ENCODE measurements at places on chromosomes 11 and 22.

- DNase-seq: no peak
Measured at GRCh38 chr11:8928205-8928604, 4.5 kb downstream of the C11orf16 start.

DNA sequence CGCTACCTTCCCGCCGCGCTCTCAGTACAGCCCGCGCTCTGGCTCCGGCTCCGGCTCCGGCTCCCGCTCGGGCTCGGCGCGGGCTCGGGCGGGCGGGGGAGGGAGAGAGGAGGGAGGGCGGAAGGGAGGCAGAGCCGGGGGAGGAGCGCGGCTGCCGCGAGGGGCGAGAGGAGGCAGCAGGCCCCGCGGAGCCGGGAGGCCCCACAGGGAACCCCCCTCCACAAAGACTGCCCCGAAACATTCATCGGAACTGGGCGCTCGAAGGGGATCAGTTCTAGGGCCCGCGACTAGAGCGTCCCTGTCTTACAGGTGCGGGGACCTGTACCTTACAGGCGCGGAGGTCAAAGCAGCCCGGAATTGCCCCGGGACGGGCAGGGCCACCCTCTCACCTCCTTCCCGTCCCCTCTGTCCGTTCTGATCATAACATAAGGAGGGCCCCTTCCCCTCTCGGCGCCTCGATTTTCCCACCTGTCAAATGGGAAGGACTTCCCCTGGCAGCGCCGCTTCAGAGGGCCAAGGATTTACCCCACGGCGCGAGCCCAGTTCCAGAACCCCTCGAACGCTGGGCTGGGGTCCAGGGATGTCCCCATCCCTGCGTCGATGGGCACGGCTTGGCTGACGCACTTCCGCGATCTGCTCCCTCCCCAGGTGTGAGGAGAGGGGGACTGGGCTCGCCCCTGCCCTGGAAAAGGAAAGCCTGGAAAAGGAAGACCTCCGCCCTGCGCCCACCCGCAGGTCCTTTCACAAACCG, at the start of gene SHISA8:
Gene SHISA8, minus strand, starts transcription at position 40 of the 751 bp plus-strand sequence. CDS start 407 bp downstream, outside the sequence.
- no peak for DNase-seq

DNA sequence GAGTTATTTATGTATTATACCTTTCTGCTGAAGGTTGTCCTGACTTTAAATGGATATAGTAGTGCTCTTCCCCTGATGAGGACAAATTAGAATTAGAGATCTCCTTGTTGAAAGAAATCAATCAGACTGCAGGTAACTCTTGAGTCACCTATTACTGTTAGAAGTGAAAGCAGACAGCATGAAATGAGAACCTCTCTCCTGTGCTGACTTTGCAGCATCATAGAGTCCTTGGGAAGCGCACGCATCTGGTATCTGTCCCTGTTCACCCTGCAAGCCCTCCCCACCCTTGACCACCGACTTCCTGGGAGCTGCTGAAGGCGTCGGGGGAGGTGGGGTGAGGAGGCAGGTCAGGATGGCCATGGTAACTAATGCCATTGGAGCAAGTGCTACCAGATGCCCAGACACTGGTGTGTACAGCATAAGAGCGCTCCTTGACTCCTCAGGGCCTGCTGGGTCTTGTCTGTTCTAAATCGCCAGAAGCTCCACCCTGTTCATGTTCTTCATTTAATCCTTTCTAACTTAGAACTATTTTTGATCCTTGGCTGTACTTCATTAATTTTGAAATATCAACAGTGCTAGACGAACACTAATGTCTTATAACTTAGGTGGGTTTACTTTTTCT, 143.9 kb downstream of the WNT7B start:
- no peak for DNase-seq

DNA sequence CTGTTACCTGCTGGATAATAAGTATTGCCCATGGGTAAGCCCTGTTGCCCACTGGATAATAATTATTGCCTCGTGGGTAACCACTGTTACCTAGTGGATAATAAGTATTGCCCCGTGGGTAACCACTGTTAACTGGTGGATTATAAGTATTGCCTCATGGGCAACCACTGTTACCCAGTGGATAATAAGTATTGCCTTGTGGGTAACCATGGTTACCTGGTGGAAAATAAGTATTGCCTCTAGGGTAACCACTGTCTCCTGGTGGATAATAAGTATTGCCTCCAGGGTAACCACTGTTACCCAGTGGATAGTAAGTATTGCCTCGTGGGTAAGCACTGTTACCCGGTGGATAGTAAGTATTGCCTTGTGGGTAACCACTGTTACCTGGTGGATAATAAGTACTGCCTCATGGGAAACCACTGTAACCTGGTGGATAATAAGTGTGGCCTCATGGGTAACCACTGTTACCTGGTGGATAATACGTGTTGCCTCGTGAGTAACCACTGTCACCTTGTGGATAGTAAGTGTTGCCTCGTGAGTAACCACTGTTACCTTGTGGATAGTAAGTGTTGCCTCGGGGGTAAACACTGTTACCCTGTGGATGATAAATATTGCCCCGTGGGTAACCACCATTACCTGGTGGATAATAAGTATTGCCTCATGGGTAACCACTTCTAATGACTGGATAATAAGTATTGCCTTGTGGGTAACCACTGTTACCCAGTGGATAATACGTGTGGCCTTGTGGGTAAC, 29.0 kb upstream of the NXPE4 start:
- DNase-seq: no peak

DNA sequence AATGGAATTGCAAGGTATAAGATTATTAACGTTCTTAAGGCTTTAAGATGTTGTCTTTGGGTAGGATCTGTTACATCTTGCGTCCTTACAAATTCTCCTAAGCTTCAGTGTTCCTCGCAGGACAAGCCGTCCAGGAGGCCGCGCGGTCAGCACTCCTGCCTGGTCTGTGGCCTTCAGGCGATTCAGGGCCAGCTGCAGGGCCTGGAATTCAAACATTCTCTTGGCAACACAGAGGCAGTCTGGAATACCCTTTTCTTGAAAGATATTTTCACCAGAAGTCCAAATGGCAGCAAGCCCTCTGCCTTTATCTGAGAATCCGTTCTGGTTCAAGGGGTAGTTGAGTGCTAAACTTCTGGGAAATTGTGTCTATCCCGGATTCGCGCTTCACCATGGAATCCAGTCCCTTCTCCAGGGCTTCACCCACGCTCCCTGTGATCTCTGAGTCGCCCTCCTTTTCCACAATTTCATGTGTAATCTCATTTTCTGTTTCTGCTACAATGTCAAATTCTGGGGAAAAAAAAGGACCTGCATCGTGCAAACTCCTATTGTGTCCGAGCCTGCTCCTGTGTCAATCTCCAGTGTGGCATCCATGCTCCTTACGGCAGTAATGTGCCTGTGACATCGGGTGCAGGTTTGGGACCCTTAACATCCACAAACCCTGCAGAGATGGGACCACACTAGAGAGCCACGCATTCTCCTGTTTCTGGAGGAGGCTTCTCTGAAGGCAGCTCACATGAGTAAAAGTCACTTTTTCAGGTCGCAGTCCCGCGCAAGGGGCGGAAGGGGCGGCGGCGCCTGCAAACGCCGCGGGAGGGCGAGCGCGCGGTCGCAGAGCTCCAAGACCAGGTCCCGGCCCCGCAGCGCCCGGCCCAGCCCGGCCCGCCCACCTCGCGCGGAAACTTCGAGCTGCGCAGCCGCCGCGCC, 25.4 kb upstream of the SORL1 start:
- no peak for DNase-seq

DNA sequence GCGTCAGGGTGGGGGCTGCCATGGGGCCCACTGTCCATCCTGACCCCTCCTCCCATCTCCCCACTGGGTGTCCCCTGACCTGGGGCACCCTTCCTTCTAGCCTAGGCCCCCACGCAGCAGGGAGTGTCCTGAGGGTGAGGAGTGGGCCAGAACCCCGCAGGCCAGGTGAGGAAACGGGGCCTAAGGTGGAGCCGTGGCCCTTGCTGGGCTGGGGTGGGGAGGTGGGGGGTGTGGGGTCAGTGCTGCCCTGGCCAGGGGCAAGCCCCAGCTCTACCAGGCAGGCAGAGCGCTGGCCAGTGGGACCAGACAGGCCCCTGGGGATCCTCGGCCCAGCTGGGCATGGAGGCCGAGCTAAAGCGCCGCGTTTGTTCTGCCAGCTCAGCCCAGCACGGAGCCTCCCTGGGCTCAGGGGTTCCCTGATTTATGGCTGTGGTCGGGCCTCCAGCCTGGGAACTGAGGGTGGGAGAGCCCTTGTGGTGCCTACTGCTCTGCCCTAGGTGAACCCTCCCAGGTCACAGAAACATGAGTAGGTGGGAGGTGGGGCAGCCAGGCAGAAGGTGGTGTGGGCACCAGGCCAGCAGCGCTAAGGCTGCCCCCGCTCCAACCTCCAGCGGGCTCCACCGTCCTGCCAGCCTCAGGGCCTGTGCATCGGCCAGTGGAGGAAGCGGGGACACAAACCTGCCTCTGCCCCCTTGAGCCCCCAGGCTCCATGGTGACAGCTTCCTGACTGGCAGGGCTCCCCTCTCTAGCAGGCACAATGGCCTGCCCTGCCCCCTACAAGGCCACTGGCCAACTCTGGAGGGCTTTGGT, 22.4 kb downstream of the TRMU start:
- no peak for DNase-seq

Data from HS-5 (cell line).